Stimulated activated CD4-positive, alpha-beta T cell treated with anti-CD3 and anti-CD28 coated beads, Interleukin-15, amount 100 ng/mL, for 48 hours (primary cell): ENCODE measurements at places on chromosomes 5 and 9.

DNA sequence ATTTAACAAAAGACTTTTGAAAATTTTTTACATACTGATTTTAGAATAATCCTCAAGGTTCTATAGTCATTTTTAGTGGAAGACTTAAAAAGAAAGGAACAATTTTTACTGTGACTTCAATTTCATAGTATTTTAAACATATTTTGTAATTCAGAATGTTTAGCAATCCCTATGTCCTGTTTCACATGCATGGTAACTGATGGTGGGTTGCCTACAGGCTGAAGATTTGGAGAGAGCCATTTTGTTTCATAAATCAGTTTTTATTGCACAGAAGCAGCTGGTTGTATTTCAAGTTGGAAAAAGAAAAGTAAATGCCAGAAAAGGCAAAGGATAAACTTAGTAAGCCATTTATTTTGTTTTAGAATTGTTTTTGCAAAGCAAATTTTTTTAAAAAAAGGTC, 24.0 kb downstream of the STARD4 start:
- DNase-seq: no peak

DNA sequence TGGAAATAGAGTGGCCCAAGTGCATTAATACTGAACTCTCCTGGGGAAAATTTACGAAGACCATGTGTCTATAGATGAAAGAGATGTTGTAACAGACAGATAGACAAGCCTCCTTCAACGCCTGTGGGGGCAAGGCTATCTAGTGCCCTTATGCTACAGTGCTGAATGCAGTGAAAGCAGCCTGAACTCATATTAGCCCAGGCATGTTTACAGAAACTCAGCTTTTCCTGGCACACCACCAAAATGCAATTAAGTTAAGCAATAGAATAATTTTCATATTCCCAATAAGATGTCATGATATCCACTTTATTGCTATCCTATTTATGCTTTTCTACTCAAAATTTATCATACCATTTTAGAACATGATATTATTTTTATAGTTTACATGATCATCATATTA, 277.0 kb downstream of the DIRAS2 start:
- no peak for DNase-seq

DNA sequence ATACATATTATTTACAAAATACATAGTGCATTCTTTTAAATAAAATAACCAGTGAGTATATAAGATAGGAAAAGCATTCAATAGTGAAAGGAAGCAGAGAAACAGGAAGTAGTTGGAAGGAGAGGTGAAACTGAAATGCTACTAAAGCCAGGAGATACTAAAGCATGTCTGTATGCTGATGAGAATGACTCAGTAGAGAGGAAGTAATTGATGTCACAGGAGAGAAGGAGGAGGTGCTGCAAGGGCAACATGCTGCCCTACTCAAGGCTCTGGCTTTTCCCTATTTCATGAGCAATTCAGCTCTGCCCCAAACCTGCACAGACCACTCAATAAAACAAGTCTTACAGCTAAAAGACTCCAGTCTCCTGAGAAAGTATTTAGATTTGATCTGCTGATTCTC, 108.5 kb upstream of the TXNDC8 start:
- DNase-seq: no peak

GRCh38 chr5:161751265-161751664, 65.7 kb downstream of the GABRA6 start:
- no peak for DNase-seq

- DNase-seq: no peak
Observed at GRCh38 chr9:107336718-107337360, 53.8 kb downstream of the RAD23B start.

DNA sequence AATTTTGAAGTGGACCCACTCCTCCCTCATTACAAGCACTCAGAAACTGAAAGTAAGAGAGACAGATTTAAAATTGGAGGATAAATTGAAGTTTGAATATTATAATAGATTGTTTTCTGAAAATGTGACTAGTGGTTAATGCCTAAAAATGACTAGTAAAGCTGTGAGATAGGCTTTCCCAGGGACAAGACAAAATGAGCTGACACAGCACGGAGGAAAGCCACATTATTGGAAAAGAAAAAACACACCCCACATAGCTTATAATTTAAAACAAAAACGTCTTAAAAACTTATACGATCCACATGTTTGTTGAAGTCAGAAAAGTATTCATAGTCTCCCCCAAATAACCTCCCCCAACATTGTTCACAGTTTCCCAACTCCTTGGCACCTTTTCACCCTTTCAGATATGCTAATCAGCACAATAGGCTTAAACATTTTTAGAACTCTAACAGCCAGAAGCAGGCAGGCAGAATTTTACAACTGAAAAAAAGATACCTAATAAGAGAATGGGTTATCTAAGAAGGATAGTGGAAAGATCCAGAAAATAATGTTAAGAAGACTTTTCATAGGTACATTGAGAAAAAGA, 6.1 kb downstream of the C7 start:
- no peak for DNase-seq
